ENCODE measurements at places on chromosomes 13 and 19. TPM values are rescaled to one million over a fixed set of nuclear protein-coding genes. Genes with fewer than 3 reads are reported as not detected.

GRCh38 chr19:50517704-50518075 is 4.0 kb upstream of the ASPDH start:
- no peak for DNase-seq
- H3K27ac ChIP-seq, result no peak overlapping the region
- H3K27me3 ChIP-seq, result no peaks in the 10 kb centered on the region
- H3K4me3 ChIP-seq, result no peak overlapping the region
- no peaks in the 10 kb centered on the region for H3K36me3 ChIP-seq
- H3K4me1 ChIP-seq, result no peaks in the 10 kb centered on the region

The CD22 gene
- 13.8 TPM for total RNA-seq

- peaks cover 6% of the 10 kb centered on the region for H3K4me1 ChIP-seq
- no peaks in the 10 kb centered on the region for H3K36me3 ChIP-seq
- DNase-seq, result peak; percentile 70
- H3K27ac ChIP-seq, result no peak overlapping the region
Measured at GRCh38 chr19:46546194-46546896, 50.7 kb upstream of the PNMA8B start.

- no peak for DNase-seq
- H3K27ac ChIP-seq, result no peak overlapping the region
- no peaks in the 10 kb centered on the region for H3K36me3 ChIP-seq
- no peak overlapping the region for H3K4me3 ChIP-seq
Measured at GRCh38 chr19:4487572-4487971, 15.5 kb downstream of the HDGFL2 start.

The ZNF681 gene
- total RNA-seq, result 2.6 TPM

DNA sequence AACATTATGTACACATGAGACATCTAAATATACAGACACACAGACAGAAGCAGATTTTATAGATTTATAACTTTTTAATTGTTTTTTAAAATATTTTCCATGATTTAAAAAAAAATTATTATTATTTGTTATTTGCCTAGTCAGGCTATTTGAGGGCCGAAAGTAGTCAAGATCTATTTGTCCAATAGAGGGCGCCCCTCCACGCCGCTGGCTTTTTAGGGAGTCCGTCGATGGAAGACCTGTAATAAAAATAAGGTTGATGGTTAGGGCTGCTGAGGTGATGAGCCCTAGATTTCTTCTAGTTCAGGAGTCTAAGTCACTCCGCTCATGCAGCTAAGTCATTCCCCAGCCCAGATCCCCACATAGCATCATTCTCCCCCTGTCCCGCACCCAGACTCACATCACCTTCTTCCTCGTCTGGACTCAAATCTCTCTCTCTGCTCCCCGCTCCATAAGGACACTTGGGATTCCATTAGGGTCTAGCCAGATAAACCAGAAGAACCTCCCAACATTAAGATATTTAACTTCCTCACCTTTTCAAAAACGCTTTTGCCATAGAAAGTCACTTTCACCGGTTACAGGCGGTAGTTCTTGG is 33.9 kb upstream of the CEACAM21 start:
- H3K27me3 ChIP-seq, result no peaks in the 10 kb centered on the region
- no peak overlapping the region for H3K4me3 ChIP-seq
- H3K27ac ChIP-seq, result no peak overlapping the region
- H3K4me1 ChIP-seq, result no peaks in the 10 kb centered on the region
- H3K36me3 ChIP-seq, result no peaks in the 10 kb centered on the region
- peak; percentile 66 for DNase-seq

DNA sequence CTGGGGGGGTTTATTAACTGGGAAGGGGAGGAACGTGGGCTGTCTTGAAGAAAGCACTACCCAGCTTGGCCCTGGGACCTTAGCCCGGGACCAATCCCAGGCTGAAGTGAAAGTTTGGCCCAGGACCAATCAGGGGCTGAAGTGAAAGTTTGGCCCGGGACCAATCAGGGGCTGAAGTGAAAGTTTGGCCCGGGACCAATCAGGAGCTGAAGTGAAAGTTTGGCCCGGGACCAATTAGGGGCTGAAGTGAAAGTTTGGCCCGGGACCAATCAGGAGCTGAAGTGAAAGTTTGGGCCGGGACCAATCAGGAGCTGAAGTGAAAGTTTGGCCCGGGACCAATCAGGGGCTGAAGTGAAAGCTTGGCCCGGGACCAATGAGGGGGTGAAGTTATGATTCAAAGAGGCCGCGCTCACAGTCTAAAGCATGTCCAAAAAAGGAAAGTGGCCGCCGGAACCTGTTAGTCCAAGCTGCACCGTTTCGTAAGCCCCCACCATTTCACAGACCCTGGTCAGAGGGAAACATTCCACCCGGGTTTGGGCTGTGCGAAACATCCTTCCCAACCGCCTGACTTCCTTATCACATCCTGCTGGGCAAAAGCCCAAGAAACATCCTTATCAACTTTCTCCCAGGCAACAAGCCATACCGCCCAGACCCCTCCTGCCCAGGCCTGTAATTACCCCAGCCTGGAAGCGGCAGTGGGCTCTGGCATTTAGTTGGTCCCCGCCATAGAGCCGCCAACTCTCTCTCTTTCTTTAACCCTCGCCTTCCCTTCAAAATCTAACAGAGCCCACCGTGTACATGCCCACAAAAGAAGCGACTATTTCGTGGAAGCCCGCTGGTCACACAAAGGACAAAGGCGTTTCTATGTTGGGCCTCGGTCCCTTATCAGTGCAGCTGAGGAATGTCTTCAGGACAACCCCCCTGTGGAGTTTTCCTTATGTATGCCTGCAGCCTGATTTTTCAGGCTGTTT is 1.1 kb downstream of the ZNF850 start:
- H3K4me1 ChIP-seq, result peaks cover 4% of the 10 kb centered on the region
- peaks cover 6% of the 10 kb centered on the region for H3K36me3 ChIP-seq
- H3K4me3 ChIP-seq, result peak overlapping the region; percentile 84
- H3K27me3 ChIP-seq, result no peaks in the 10 kb centered on the region
- peak; percentile 90 for DNase-seq
- H3K27ac ChIP-seq, result peak overlapping the region; percentile 62

DNA sequence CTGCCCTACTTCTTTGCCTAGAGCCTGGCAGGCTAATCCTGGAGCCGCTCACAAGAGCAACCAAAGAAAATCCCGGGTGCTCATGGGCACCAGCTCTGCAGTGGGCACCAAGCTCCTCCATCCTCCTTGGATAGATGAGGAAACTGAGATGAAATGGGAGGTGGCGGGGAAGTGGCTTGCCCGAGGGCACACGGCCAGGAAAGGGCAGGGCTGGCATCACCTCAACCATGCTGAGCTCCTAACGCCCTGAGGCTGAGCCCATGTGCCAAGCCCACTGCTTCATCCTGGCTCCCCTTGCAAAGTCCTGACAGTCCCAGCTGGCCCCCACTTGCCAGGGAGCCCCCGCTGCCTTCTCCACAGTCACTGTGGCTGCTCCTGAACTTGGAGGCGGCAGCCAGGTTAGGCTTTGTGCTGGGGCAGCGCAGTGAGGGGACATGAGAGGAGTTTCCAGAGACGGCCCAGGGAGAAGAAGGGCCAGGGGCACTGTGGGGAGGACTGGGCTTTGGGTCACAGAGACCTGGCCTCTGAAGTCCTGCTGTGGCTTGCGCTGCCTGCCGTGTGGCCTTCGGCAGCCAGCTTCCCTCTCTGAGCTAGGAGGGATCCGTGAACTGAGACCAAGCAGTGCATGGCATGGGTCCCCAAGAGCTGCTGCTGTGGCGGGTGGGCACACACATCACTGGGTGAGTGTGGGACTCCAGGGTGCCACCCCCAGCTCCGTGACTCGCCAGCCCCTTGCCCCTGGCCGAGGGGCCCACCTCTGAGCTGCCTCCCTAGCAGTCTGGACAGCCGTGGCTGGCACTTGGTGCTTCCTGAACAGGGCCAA is 17.5 kb downstream of the TMED1 start:
- peak; percentile 55 for DNase-seq
- peak overlapping the region; percentile 37 for H3K27ac ChIP-seq
- no peaks in the 10 kb centered on the region for H3K36me3 ChIP-seq

GRCh38 chr19:10290357-10290875 is 664 bp downstream of the ICAM5 start:
- H3K36me3 ChIP-seq, result peaks cover 9% of the 10 kb centered on the region
- no peak overlapping the region for H3K27ac ChIP-seq
- DNase-seq, result peak; percentile 71
- H3K27me3 ChIP-seq, result peaks cover 30% of the 10 kb centered on the region
- H3K4me3 ChIP-seq, result peak overlapping the region; percentile 48

GRCh38 chr19:803099-803561 is 5.9 kb downstream of the PTBP1 start:
- H3K27me3 ChIP-seq, result no peaks in the 10 kb centered on the region
- H3K36me3 ChIP-seq, result peaks cover 13% of the 10 kb centered on the region

- no peak overlapping the region for H3K4me3 ChIP-seq
- no peak for DNase-seq
- H3K27me3 ChIP-seq, result no peaks in the 10 kb centered on the region
- no peaks in the 10 kb centered on the region for H3K36me3 ChIP-seq
Measured at GRCh38 chr13:45811891-45812694, 39.5 kb downstream of the SIAH3 start.

DNA sequence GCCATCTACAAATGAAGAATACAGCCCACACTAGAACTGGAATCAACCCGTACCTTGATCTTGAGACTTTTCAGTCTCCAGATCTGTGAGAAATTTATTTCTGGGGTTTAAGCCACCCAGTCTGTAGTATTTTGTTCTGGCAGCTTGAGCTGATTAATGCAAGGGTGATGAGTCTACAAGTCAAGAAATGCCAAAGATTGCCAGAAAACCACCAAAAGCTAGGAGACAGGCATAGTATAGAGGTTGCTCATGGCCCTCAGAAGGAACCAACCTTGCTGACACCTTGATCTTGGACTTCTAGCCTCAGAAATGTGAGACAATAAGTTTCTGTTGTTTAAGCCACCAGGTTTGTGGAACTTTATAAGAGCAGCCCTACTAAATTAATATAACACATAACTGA is 428.2 kb upstream of the KLF12 start:
- H3K4me1 ChIP-seq, result no peaks in the 10 kb centered on the region
- H3K27ac ChIP-seq, result no peak overlapping the region
- no peaks in the 10 kb centered on the region for H3K36me3 ChIP-seq
- no peak for DNase-seq

The NLRP7 gene
- 0.09 TPM for total RNA-seq

Measured in left lung (tissue), 14 donors.